A375 (cell line): ENCODE measurements at places on chromosomes 5 and 9. TPM values are rescaled to one million over a fixed set of nuclear protein-coding genes. Genes with fewer than 3 reads are reported as not detected.

FAM153A gene
- not detected in 2 replicates for total RNA-seq

CSF2 gene
- total RNA-seq = 4.1 and 9.3 TPM in 2 replicates

SLC36A2 gene
- not detected in 2 replicates for total RNA-seq

TMEM174 gene
- not detected in 2 replicates for total RNA-seq
